ENCODE measurements at places on chromosomes 2 and 18.

GRCh38 chr18:68997845-68998244 is 200.0 kb downstream of the CCDC102B start:
- DNase-seq = no peak

- DNase-seq = no peak
Measured at GRCh38 chr2:3349211-3349693, 28.4 kb downstream of the EIPR1 start.

GRCh38 chr18:76056471-76057110 is 438.5 kb downstream of the ZNF516 start:
- no peak for DNase-seq

GRCh38 chr18:55287149-55287806 is 300.7 kb downstream of the TCF4 start:
- DNase-seq = no peak

DNA sequence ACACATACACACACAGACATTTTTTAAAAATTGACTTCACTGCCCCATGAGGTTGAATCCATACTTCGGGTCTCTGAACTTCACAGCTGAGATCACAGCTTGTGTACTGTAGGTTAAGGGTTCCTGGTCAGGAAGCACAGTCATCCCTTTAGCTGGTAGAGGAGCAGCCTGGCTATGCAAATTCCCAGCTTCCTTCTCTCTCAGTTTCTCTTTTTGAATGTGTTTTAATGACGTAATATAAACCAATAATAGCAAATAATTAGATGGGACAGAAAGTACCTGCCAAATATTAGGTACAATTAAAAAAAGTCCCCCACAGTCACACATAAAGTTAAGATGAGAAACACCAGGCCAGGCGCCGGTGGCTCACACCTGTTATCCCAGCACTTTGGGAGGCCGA is 178.7 kb downstream of the ZNF385B start:
- DNase-seq = no peak

DNA sequence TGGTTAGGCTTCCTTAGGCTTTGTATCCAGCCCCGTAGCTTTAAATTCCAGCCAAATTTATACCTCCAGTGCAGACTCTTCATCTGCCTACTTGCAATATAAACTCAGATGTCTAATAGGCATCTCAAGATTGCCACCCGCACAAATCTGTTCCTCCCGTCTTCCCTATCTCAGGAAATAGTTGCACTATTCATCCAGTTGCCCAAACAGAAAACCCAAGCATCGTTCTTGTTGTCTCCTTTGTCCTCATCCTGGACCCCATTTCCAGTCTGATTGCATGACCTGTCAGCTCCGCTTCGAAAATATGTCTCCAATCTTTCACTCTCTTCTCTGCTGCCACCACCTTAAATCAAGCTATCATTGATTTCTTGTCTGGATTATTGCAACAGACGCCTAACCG is 2.3 kb downstream of the FKBP1B start:
- DNase-seq = no peak

GRCh38 chr18:12811191-12811950 is 72.7 kb downstream of the PTPN2 start:
- no peak for DNase-seq

GRCh38 chr18:25038261-25038660 is 313.7 kb downstream of the ZNF521 start:
- DNase-seq = no peak

DNA sequence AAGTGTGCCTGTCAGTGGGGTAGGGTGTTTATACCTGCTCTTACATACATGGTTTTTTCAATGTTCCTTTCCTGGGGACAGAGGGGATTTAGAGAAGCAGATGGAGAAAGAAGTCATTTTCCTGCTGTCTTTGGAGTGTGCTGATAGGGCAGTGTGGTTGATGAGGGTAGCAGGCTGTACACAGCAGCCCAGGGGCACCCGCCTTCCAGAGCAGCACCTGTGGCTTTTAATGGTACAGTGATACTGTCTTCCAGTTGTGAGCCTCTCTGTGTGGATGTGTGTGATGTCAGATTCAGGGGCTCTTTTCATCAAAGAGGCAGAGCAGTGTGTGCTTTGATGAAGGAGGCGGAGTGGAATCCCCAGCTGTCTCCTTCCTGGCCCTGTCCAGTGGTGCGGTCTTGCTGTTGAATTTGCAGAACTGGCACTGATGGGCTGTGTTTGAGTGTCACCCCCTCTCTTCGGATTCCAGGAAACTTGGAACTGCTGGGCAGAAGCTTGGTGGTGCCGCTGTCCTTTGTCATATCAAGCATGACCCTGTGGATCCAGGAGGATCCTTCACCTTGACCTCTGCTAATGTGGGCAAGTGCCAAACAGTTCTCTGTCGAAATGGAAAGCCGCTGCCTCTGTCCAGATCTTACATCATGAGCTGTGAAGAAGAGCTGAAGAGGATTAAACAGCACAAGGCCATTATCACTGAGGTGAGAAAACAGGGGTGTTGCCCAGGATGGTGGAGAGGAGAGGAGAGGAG is 259.8 kb downstream of the PHLPP1 start:
- DNase-seq = no peak

DNA sequence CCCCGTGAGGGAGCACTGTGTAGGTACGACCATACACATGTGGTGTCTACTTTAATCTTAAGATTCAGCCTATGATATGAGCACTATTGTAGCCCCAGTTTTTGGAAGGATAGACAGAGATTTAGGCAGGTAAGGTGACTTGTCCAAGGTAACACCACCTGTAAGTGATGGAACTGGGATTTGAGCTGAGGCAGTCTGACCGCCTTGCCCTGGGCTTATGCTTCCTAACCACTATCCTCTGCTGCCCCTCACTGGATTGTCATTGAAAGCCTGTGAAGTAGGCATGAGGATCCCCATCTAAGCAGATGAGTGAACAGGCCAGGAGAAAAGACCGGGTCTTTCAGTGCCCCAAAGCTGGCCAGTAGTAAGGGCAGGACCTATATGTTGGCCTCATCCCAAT is 343.8 kb downstream of the CYRIA start:
- DNase-seq = no peak

GRCh38 chr2:210195101-210195852 is 24.1 kb upstream of the KANSL1L start:
- DNase-seq = peak; percentile 55

- no peak for DNase-seq
Measured at GRCh38 chr2:66427300-66427699, 7.6 kb upstream of the MEIS1 start.

DNA sequence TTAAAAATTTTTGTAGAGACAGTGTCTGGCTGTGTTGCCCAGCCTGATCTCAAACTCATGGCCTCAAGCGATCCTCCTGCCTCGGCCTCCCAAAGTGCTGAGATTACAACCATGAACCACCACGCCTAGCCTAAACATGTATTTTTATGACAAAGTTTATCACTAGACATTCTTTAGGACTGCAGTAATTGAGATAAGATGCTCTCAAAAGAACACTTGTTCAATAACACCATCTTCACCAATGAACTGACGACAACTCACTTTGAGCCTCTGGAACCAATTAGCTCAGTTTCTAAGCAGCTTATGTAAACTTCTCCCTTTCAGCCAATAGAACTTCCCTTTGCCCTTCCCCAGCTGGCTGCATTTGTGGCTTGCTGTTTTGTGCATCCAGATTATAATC is 15.3 kb upstream of the PPP4R1 start:
- DNase-seq = peak; percentile 37

DNA sequence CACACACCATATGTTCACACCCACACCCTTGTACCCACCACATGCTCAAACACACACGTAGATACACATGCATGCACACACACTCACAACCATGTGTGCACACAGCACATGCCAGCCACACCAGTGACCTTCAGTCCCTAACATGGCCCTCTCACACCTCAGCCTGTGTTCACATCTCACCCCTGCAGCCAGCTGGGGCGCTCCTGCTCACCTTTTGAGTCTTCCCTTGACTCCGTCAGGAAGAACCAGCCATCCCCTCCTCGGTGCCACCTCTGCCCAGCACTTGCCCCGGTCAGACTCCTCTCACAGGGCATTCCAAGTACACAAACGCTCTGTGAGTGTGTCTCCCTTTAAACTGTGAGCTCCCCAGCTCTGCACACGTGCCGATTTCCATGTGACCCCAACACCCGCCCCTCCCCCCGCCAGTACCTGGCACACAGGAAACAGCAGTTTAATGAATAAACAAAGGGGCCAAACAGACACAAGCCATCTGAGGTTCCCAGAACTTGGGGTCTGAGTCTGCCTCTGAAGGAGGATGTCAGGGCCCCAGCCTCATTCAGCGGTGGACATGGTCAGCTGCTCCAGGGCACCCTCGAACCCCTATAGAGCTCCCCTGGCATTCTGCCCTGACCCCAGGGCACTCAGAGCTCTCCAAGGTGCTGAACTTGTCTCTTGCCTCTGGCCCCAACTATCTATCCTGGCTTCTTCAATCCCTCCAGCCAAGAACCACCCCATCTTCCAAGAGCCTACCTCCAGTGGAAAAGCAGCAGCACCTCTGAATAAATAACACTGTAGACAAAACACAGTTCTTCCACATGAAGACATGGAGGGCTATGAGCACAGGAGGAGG is 252.9 kb downstream of the ATAD2B start:
- DNase-seq = no peak

DNA sequence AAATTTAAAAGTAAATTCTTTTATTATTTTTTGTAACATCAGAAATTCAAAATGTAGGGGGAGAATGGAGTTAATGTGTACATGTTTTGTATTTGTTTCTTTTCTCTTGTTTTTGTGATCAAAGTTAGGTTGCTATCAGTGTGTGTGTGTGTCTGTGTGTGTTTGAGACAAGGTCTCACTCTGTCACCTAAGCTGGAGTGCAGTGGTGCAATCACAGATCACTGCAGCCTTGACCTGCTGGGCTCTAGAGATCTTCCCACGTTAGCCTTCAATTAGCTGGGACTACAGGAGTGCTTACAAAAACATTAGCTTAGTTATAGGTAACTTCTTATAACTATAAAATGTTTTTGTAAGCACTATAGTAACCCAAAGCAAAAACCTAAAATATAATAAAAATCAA is 50.7 kb downstream of the GDF7 start:
- no peak for DNase-seq

GRCh38 chr2:161870401-161870930 is 203.5 kb downstream of the DPP4 start:
- no peak for DNase-seq

- no peak for DNase-seq
Measured at GRCh38 chr2:30367232-30368070, 79.6 kb upstream of the LCLAT1 start.

GRCh38 chr2:197273485-197273884 is 37.1 kb downstream of the ANKRD44 start:
- no peak for DNase-seq

GRCh38 chr2:181396256-181397123 is 60.7 kb upstream of the ITGA4 start:
- DNase-seq = no peak

GRCh38 chr2:217742276-217742675 is 260.5 kb downstream of the TNS1 start:
- DNase-seq = no peak

- no peak for DNase-seq
Measured at GRCh38 chr2:4085186-4085585, 381.8 kb downstream of the DCDC2C start.

- no peak for DNase-seq
Measured at GRCh38 chr2:154720651-154721050, 22.2 kb downstream of the KCNJ3 start.

- no peak for DNase-seq
Measured at GRCh38 chr2:119491776-119492525, 32.3 kb downstream of the SCTR start.

DNA sequence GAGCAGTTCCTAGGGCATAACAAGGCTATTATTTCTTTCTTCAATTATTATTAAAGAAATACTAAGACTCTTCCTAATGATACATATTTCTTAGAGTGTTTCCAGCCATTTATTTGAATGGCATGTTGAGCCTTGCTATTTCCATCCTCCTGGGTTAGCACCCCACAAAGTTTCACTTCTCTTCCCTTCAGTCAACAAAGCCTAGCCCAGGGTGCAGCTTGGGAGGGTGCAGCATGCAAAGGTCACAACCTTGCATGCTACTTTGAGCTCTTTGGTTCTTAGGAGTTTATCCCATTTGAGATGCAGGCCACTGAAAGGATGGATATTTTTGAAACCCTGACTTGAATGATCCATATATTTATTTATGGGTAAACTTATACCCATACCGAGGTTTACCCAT is 454.4 kb upstream of the MEIS1 start:
- no peak for DNase-seq

DNA sequence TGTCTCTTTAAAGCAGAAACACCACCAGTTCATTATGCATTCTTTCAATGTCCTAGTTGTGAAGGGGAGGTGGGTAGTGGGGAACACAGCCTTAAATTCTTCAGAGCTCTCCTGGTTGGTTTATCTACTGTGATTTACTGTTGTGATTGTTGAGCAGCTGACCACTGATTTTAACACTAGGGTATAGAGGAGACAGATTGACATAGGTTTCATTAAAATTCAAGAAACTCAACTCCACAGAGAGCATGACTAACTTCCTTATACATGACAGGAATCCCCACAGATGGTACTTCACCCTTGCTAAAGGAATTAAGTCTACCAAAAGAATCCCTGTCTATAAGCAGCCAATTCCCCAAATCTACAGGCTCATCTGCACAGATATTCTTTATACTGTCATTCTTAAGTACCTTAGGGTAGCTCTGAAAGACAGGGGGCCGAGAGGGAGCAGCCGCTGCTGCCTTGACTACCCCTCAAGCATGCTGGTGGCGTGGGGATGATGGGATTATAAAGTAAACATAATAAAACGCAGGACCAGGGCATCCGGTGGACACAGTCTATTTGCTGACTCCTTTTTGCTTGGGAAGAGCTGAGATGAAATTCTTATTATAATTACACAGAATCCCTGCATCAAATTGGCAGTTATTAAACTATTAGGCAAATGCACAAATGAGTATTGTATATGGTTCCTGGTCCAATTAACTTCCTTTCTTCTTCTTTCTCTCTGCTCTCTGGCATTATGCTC is 1377.6 kb upstream of the PIK3C3 start:
- DNase-seq = no peak

DNA sequence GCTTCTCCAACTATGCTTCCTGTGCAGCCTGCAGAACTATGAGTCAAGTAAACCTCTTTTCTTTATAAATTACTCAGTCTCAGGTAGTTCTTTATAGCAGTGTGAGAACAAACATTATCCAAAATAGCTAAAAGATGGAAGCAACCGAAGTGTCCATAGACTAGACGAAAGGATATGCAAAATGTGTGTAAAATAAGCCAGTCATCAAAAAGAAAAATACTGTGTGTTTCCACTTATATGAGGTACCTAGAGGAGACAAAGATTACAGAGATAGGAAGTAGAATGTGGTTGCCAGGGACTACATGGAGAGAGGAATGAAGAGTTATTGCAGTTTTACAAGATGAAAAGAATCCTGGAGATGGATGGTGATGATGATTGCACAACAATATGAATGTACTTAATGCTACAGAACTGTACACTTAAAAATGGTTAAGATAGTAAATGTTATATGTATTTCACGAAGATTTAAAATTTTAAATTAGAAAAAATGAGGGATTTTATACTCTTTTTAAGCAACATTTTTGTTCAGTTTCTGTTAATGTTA is 99.3 kb upstream of the FN1 start:
- DNase-seq = no peak

DNA sequence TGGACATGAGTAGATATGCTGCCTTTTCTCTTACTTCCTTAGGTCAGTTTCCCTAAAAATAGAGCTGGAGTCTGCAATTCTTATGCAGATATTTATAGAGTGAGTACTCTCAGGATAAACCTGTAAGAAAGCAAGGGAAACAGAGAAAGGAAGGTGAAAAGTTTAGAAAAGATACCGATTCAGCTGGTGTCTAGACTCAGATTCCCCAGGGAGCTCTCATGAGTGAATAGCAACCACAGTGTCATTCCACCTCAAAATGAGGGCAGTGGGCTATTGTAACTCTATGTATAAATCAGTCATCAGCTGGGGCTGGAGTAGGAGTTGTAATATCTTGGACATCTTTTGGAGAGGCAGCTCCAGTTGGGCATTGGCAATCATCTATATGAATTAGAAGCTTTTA is 1485.1 kb upstream of the TMEFF2 start:
- DNase-seq = no peak
